ENCODE measurements at places on chromosomes 16 and 17.

DNA sequence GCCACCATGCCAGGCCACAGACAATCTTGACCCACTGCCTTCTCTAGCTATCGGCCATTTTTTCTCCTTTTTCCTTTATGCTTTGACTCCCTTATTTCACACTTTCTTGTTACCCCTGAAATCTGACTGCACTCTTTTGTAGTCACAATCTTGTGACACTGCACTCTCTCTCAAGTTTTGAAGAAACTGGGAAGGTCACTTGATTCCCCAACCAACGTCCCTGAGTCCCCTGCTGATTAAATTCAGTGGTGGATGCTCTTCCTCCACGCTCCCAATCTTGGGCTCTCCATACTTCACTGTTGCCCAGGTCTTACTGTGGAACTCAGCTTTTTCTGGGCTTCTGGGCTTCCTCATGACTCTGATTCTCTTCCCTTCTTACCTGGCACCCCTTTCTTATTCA lies 33.9 kb downstream of the PECAM1 start:
- no peak for DNase-seq

GRCh38 chr17:7144213-7144612 lies 29.6 kb upstream of the ASGR2 start:
- no peak for DNase-seq

GRCh38 chr17:80476877-80477646 lies 655 bp upstream of the NPTX1 start:
- DNase-seq, result no peak

DNA sequence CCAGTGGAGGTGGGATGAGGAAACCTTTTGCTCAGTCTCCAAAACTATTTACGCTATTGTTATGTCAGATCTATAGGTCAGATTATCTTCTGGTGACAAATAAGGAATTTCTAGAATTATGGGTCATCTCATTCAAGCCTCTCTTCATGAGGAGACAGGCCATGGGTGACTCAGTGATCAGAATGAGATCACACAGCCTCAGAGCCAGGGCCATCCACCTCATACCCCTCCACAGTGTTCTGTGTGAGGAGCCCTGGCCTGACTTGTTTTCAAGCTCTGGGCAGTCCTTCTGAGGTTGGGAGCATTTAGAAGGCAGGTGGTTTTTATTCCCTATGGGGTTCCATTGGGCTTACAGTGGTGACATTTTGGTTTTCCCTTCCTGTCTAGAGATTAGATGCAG lies 26.5 kb downstream of the YPEL2 start:
- DNase-seq, result no peak

DNA sequence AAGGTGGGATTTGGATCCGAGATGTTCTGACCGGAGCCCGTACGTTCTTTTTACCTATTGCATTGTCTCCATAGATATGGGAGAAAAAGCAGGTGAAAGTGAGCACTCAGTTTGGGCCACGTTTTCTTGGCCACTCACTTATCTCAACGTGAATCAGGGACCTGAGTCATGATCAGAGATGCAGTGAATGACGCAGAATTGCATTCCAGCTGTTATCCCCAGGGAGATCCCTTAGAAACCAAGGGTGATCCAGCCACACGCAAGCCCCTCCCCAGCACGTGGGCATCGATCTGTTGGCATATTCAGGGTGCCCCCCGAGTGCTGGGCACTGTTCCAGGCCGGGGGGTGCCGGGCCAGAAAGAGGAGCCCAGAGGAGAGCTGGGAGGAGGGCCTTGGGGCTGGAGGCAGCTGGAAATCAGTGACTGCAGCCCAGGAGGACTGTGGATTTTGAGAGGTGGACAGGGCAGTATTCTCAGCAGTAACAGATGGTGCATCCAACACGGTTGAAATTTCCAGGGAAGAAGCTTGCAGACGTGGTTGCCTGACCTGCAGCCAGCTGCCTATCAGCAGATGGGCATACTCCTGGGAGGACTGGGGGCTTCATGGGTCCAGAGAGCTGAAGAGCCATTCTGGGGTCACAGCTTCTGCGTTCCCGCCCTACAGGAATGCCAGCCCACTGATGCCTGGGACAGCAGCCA lies 87.2 kb upstream of the CACNG5 start:
- no peak for DNase-seq

DNA sequence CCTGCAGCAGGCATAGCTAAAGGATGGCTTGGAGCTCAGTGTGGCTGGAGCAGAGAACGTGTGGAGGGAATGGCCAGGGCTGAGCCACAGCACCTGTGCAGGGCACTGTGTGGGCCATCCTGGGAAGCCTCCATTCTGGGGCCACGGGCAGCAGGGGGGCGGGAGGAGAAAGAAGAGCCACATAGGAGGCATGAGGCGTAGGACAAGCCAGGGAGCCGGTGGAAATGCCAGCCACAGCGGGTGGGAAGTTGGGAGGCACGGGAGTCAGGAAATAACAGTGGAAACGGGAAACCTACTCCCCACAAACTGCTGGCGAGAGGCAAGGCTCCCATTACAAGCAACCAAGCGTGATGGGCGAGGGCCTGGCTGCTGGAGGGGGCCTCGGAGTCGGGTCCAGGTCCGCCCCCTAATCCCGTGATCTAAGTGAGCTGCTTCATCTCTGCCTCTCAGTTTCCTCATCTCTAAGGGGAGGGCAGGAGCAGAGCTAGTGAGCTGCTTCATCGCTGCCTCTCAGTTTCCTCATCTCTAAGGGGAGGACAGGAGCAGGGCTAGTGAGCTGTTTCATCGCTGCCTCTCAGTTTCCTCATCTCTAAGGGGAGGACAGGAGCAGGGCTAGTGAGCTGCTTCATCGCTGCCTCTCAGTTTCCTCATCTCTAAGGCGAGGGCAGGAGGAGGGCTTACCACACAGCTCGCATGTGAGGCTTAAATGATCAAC lies 104.9 kb downstream of the ADCY9 start:
- no peak for DNase-seq

GRCh38 chr16:75491876-75492275 lies 3.4 kb downstream of the CHST6 start:
- DNase-seq, result no peak

GRCh38 chr16:81836279-81837054 lies 57.4 kb downstream of the PLCG2 start:
- DNase-seq, result no peak

GRCh38 chr17:29663155-29663554 lies 40.4 kb upstream of the CORO6 start:
- DNase-seq, result no peak

GRCh38 chr17:39787743-39788484 lies 50.2 kb downstream of the GRB7 start:
- DNase-seq, result no peak

DNA sequence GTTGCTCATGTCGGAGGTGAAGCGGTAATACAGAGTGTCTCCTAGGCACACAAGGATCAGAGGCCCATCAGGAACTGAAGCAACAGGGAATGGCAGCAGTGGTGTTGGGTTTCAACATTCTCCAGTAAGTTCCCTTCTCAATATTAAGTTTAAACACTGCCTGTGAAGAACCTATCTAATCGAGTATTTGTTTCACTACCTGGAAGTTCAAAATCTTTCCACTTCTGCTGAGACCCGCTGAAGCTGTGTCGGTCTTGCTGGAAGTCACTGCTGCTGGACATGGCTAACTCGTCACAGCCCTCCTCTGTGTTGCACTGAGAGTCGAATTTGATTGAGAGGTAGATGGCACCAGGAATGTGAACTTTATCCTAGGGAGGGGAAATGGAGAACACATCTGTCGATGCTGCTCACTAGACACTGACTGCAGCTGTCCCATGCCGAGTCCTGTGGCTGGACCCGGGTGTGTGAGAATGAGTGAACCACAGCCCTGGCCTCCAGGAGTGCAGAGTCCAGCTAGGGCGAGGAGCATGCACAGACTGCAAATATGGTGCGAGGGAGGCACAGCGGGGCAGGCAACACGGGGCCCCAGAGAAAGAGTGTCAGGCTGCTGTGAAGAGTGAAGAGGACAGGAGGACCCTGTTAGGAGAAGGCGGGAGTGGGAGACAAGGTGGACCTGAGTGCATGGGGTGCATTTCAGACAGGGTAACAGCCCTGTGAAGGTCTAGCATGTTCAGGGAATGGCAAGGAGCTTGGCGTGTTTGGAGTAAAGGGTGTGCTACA lies 50.1 kb upstream of the ATP2A3 start:
- DNase-seq, result no peak

All from activated T-helper 9 cell treated with anti-CD3 and anti-CD28 coated beads, Interleukin-2, amount 50 U/mL, for 16 hours (primary cell).